ENCODE measurements at places on chromosomes 16 and 17.
A peak's percentile ranks its signal among the peaks of the same experiment; 100 is the strongest.

DNA sequence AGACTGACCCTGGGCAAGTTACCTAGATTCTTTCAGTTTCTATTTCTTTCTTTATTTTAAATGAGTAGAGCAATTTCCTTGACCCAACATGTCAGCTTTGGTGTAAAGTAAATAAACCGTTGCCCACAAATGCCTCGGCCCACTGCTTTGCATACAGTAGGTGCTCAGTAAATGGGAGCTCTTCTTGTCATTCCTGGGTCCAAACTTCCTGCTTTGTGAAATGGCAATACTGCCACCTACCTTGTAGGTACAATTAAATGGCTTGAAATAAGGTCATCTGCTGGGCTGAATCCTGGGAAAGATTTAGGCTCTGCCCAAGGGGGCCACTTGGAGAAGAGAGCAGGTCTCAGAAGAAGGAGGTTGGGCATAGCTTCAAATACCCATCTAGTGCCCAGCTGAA is 253.0 kb downstream of the HS3ST3B1 start:
- DNase-seq: no peak

GRCh38 chr16:3243882-3244281 is 8.9 kb upstream of the ZNF200 start:
- DNase-seq: no peak

DNA sequence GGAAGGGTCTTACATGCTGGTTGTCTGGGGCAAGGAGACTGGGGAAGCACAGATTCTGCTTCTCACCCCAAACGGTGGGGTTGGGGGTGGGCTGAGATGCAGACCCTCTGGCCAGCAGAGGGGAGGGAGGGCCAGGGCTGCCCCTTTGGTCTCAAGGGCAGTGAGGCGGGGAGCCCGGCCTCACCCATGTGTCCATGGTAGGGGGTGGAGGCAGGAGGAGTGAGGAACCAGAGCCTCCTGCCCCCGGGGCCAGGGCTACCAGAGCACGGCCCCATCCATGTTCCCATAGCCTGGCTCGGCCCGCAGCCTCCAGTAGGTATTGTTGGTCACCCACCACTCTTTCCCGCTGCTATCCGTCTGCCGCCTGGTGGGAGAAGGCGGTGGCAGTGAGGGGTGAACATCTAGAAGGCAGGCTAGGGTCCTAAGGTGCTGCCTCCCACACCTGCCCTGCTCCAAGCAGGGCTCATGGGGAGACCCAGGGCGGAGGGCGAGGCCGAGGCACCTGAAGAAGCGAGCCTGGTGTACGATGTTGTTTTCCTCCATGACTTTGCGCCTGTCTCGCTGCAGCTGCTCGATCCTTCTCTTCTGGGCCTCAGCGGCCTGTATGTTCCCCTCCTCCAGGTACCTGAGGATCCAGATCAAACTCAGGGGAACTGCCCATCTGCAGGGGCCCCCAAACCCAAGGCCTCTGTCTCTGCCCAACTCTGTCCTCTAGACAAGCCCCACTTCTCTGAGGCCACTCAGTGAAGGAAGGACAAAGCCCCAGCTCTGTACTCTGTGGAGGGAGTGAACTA is 13.4 kb downstream of the OSBPL7 start:
- DNase-seq: no peak

DNA sequence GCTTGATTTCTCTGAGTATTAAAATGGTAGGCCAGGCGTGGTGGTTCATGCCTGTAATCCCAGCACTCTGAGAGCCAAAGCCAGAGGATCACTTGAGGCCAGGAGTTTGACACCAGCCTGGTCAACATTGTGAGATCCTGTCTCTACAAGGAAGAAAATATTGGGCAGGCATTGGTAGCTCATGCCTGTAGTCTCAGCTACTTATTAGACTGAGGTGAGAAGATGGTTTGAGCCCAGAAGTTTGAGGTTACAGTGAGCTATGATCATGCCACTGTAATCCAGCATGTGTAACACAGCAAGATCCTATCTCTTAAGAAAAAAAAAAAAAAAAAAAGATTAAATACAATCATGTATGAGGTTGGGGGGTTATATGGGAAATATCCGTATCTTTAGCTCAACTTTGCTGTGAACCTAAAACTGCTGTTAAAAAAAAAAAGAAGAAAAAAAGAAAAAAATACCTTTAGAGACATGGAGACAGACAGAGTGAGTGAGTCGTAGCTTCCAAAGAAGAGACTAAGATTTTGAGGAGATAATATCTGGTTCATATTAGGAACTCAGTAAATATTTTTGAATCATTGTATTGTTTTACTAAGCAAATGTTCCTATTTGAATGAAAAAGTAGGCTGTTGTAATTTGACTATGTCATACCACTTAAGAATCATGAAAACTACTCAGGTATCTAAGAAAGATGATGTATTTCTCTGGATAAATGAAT is 325.7 kb upstream of the TBX2 start:
- peak; percentile 45 for DNase-seq

- no peak for DNase-seq
Measured at GRCh38 chr17:65171752-65172151, 34.6 kb downstream of the RGS9 start.

DNA sequence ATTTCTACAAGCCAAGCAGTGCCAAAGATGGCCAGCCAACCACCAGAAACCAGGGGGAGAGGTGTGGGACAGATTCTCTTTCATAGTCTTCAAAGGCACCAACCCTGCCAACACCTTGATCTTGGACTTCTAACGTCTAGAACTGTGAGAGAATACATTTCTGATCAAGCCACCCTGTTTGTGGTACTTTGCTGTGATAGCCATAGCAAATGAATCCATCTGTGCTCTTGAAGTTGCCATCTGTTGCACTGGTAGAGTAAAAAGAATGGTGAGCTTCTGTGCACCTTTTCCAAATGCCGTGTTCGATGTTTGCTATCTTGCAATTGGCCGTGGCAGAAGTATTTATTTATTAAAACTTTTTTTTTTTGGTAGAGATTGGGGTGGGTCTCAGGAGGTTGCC is 16.7 kb upstream of the ADGRG1 start:
- no peak for DNase-seq

GRCh38 chr16:58086381-58087208 is 42.6 kb downstream of the CFAP20 start:
- DNase-seq: no peak

DNA sequence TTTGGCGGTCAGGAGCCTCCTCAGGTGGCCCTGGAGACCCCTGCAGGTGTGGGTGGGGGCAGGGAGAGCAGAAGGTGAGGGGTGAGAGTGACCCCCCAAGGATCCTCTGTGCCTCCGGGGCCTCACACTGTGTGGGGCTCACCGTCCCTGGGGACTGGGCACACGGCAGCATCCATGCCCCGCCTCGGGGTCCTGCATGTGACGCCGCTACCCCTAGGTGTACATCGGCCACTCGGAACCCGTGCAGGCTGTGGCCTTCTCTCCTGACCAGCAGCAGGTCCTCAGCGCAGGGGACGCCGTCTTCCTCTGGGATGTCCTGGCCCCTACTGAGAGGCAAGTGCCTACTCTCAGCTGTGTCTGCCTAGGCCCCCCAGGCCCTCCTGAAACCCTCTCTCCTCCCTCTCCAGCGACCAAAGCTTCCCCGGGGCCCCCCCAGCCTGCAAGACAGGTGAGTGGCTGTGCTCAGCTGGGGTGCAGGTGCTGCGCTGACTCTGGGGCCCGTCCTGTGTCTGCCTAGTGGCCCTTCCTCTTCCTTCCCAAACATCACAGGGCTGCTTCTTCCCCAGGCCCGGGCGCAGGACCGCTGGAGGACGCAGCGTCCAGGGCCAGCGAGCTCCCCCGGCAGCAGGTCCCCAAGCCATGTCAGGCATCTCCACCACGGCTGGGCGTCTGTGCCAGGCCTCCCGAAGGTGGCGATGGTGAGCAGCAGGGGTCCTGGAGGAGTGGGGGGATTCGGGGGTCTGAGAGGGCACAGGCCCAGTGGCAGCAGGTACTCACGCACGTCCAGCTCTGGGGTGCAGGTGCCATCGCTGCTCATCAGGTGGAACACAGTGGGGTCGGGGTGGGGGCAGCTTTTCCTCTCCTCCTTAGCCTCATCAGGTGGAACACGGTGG is 9.0 kb upstream of the RHOT2 start:
- no peak for DNase-seq

GRCh38 chr16:2777903-2778629 is 986 bp upstream of the ELOB start:
- peak; percentile 23 for DNase-seq

DNA sequence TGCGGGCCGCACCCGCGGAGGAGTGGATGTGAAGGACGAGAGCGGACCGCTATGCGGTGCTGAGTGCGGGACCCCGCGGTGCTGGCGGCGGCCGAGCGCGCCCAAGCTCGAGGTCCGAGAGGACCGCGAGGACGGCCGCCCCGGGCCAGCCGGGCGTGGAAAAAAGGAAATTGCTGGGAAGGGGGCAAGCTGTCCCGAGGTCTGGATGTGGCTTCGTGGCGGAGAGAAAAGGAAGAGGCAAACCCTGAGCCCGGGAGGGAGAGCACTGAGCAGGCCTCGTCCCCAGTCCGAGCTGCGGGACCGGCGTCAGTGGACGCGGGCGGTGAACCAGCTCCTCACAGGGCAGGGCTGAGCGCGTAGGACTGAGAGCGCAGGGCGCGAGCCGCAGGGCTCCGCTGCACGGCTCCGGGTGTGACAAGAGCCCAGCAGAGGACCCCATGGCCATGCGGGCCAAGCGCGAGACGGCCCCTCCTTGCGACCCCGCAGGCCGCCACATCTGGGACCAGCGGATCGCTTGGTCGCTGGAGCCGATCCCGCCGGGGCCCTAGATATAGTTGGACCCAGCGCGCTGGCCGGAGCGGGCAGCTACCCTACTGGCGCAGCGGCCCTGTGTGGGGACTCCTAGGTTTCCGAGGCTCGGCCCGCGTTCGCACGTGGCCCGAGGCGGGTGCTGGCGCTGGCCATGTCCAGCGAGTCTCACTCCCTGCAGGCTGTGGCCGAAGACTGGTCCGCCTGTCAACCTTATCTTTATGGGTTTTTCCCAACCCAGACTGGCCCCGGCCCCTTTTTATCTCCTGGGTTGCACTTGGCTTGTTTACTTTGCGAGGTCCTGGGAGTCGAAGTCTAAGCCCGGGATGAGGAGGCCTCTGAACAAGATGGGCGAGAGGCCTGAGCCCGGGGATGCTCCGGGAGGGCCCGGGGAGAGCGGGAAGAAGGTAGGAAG is 2.4 kb downstream of the TBX4 start:
- DNase-seq: peak; percentile 33

- DNase-seq: no peak
Measured at GRCh38 chr17:17035490-17035889, 6.8 kb upstream of the MPRIP start.

DNA sequence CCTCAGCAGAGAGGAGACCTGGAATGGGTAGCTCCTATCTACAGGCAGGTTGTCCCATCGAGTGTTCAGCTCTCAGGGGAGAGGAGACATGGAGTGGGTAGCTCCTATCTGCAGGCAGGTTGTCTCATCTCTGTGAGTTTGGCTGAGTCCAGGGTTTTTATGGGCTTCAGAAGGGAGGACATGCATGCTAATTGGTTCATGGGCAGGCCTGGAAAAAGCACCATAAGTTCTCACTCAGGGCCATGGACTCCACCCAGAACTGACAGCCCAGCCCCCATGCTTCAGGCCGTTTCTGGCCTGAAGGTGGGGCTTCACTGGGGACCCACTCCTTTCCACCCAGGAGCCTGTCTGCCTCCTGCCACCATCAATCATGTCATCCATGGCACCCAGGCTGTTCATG is 84.0 kb downstream of the CYB561 start:
- DNase-seq: no peak

- peak; percentile 49 for DNase-seq
Measured at GRCh38 chr16:4376893-4377572, 5.4 kb downstream of the VASN start.

DNA sequence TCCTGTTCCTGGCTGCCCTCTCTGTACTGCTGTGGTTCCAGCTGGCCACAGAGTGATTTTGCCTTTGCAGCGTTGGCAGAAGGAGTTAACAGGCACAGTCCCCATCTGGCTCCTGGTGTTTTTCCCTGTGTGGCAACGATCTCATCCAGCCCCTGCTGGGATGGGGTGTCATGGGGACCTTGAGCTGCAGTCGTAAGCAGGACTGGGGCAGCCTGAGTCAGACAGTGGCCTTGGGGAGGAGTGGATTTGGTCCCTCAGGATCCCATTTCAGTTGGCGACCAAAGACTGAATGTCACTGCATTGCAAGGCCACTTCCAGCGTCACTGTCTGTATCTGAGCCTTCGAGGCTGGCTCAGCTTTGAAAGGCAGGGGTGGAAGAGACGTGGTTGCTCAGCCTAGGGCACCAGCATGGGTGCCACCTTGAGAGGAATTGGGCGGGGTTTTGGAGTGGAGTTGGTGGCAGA is 11.9 kb downstream of the TMEM94 start:
- DNase-seq: no peak

DNA sequence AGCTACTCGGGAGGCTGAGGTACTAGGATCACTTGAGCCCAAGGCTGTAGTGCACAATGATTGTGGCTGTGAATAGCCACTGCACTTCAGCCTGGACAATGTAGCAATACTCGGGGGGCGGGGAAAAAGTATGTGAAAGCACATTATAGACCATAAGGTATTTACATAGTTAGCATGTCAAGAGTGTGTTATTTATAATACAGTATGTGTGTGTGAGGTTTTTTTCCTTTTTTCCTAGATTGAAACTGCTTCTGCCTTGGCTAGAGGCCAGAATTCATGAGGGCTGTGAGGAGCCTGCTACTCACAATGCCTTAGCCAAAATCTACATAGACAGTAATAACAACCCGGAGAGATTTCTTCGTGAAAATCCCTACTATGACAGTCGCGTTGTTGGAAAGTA is 30.5 kb downstream of the PTRH2 start:
- peak; percentile 35 for DNase-seq

- DNase-seq: no peak
Measured at GRCh38 chr16:48641770-48642169, 31.8 kb upstream of the N4BP1 start.
